ENCODE measurements at places on chromosomes 3 and 15. TPM values are rescaled to one million over a fixed set of nuclear protein-coding genes. Genes with fewer than 3 reads are reported as not detected.

The LRRC31 gene
- total RNA-seq = not detected

The TEX55 gene
- not detected for total RNA-seq

The SLMAP gene
- 52.0 TPM for total RNA-seq

The ASB14 gene
- not detected for total RNA-seq

The RHOV gene
- total RNA-seq = 1.8 TPM
